Muscle of leg (tissue), 16 donors: ENCODE measurements at places on chromosomes 6 and 20.

GRCh38 chr6:155341130-155341828 is 27.0 kb upstream of the TFB1M start:
- H3K27me3 ChIP-seq, result no peaks in the 10 kb centered on the region
- H3K27ac ChIP-seq, result no peak overlapping the region
- H3K36me3 ChIP-seq, result no peaks in the 10 kb centered on the region
- H3K4me3 ChIP-seq, result no peak overlapping the region

- no peak for DNase-seq
- no peak overlapping the region for H3K27ac ChIP-seq
- H3K4me3 ChIP-seq, result no peak overlapping the region
- H3K27me3 ChIP-seq, result no peaks in the 10 kb centered on the region
- H3K4me1 ChIP-seq, result peaks cover 6% of the 10 kb centered on the region
These were observed 42.6 kb downstream of the KIAA1755 start for GRCh38 chr20:38217791-38218565.

GRCh38 chr6:52500238-52501129 is 76.4 kb downstream of the TRAM2 start:
- peak overlapping the region; percentile 63 for H3K27ac ChIP-seq
- no peaks in the 10 kb centered on the region for H3K27me3 ChIP-seq
- DNase-seq, result no peak
- H3K4me1 ChIP-seq, result peaks cover 52% of the 10 kb centered on the region

DNA sequence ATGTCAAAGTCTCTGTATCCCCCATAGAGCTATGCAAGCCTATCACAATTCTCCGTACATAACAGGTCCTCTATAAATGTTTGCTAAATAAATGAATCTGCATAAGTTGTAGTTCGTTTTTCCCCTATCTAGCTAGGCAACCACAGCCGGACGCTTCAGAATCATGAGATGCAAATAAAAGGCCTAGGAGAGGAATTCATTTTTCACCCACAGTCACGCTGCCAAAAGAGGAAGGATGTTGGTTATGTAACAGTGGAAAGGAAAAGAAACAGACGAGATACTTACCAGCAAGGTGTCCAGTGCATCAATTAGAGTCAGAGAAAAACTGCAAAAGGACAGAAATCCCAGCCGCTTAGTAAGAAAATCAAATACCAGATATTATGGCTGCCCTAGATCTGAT is 2.4 kb downstream of the EDEM2 start:
- H3K4me3 ChIP-seq, result no peak overlapping the region
- no peak overlapping the region for H3K27ac ChIP-seq
- peaks cover 16% of the 10 kb centered on the region for H3K36me3 ChIP-seq
- H3K27me3 ChIP-seq, result no peaks in the 10 kb centered on the region
- peak; percentile 65 for DNase-seq

GRCh38 chr20:46128310-46129151 is 10.4 kb downstream of the CD40 start:
- H3K36me3 ChIP-seq, result no peaks in the 10 kb centered on the region
- no peak overlapping the region for H3K27ac ChIP-seq
- peaks cover 25% of the 10 kb centered on the region for H3K27me3 ChIP-seq
- H3K4me3 ChIP-seq, result no peak overlapping the region
- peak; percentile 30 for DNase-seq

DNA sequence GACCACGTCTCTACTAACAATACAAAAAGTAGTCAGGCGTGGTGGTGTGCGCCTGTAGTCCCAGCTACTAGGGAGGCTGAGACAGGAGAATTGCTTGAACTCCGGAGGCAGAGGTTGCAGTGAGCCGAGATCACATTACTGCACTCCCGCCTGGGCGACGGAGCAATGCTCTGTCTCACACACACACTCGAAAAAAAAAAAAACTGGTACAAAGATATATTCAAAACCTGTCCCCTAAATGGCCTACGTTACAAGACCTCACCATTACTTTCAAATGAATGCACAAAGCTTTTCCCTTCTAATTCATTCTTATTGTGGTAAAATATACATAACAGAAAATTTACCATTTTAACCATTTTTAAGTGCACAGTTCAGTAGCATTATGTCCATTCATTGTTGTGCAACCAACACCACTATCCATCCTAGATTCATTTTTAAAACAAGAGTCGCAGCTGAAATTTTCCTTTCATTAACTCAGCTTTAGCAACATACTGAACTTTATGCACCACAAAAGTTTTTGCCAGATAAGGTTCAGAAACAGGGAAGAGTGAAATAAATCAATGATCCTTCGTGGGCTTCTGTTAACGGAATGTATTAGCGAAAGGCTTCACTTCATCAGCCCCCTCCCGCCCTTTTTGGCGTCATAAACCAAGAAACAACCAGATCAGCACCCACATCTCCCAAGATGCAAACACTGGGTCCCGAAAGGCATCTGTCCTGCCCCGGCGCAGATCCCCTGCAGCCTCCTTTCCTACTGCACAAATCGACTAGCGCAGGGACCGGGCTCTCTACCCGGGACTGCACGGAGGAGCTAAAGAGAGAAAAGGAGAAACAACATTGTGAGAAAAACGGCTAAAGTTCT is 825 bp upstream of the FAM135A start:
- H3K4me1 ChIP-seq, result no peaks in the 10 kb centered on the region
- no peak for DNase-seq
- H3K27ac ChIP-seq, result peak overlapping the region; percentile 83
- peak overlapping the region; percentile 71 for H3K4me3 ChIP-seq
- no peaks in the 10 kb centered on the region for H3K36me3 ChIP-seq

GRCh38 chr6:144153260-144153659 is 2.9 kb downstream of the STX11 start:
- no peak overlapping the region for H3K4me3 ChIP-seq
- H3K27me3 ChIP-seq, result peaks cover 14% of the 10 kb centered on the region
- DNase-seq, result peak; percentile 66
- peaks cover 22% of the 10 kb centered on the region for H3K4me1 ChIP-seq

DNA sequence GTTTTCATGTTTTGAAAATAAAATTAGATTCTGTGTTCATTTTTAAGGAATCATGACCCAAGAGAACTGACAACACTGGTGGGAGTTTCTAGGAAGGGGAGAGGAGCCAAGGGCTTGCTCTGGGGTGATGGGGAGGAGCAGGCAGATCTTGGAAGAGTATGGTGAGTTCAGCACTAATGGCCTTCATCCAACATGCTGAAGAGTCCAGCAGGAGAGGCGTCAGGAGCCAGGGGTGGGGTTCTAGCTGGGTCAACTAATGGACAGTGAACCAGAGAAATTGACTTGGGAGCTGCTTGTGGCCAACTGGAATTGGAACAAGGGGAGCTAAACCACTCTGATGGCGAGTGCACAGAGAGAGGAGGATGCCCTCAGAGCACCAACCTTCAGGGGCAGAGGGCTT is 107.1 kb downstream of the MRPL14 start:
- H3K27ac ChIP-seq, result peak overlapping the region; percentile 38
- DNase-seq, result peak; percentile 91
- no peaks in the 10 kb centered on the region for H3K36me3 ChIP-seq
- no peak overlapping the region for H3K4me3 ChIP-seq

GRCh38 chr20:33947709-33948295 is 45.9 kb upstream of the RALY start:
- H3K27ac ChIP-seq, result no peak overlapping the region
- DNase-seq, result peak; percentile 11
- no peak overlapping the region for H3K4me3 ChIP-seq
